ENCODE measurements at places on chromosomes 12 and 14.

DNA sequence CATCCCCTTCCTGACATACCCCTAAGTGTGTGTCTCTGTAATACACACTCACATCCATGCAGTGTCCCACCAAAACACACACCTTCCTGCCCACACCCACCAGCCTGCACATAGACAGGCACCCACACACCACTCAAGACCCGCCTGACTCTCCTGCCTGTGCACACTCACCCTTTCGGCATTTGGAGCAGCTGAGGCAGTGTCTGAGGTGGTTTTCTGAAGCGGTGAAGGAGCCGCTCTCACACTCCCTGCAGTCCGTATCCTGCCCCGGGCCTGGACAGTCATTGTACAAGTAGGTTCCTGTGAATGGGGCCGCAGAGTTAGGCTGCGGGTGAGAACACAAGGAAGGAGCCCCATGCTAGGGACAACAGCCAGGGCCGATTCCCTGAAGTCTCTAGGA is 8.3 kb downstream of the TNFRSF1A start:
- DNase-seq, result no peak

GRCh38 chr12:19398376-19399363 is 40.6 kb upstream of the AEBP2 start:
- DNase-seq, result no peak

GRCh38 chr12:32257695-32258496 is 141.5 kb upstream of the FGD4 start:
- no peak for DNase-seq

DNA sequence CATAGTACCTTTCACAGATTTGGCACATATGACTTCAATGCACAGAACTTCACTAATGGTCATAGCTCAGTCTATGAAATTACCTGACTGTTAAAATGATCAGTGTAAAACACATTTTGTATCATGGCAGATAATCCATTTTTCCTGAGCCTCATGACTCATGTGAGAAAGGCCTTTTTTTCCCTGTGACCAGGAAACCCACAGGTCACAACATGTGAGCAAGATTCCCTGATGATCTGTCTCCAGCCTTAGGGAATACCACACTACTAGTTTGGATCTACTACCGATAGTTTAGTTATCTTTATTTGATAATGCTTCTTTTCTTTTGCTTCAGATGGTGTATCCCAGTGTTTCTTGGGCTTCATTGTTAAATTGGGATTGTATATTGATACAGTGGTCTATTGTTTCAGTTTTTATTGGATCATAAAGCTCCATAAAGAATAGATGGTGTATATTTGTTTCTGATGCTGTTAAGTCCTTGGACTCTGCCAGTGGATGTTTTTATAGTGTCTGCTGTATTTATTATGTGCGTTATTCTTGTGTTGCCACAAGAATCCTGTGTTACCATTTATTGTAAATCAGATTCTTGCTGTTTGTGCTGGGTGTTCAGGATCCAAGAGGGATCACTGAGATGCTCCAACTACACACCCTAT is 248.7 kb upstream of the PELI2 start:
- no peak for DNase-seq

DNA sequence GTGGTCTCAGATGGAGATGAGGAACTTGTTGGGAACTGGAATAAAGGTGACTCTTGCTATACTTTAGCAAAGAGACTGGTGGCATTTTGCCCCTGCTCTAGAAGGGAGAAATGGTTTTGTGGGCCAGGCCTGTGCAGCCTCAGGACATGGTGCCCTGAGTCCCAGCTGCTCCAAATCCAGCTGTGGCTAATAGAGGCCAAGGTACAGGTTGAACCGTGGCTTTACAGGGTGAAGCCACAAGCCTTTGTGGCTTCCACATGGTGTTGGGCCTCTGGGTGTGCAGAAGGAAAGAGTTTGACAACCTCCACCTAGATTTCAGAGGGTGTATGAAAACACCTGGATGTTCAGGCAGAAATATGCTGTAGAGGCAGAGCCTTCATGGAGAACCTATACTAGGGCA is 586.0 kb downstream of the FLRT2 start:
- no peak for DNase-seq

- DNase-seq, result peak; percentile 65
Measured at GRCh38 chr14:85529803-85530574, at the start of gene FLRT2. FLRT2 (plus strand) TSS chr14:85530144; CDS start chr14:85621515, 91,371 bp downstream.

GRCh38 chr14:34714320-34715126 is at the start of gene CFL2:
CFL2 (minus strand) TSS chr14:34714593; CDS start chr14:34714540, 53 bp downstream.
- peak; percentile 96 for DNase-seq

DNA sequence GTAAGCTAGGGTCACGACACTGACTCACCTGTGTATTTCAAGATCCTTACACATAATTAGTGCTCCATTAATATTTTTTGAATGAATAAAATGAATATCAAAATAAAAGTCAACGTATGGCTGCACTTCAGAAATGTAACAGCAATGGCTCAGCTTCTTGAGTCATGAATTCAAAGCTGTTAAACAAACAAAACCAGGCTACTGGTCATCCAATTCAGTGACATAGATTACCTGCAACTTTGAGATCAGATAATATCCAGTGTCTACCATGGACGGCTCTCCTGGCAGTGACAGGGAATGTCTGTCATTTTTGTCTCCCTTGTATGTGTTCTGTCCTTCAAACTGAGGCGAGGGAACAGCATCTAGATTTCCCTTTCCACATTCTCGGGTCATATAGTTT is 225.6 kb downstream of the EFCAB11 start:
- no peak for DNase-seq

- peak; percentile 50 for DNase-seq
Measured at GRCh38 chr12:50734409-50735263, 29.3 kb upstream of the ATF1 start.

- no peak for DNase-seq
Measured at GRCh38 chr12:24307716-24308335, 358.4 kb upstream of the SOX5 start.

- DNase-seq, result peak; percentile 78
Measured at GRCh38 chr12:53048033-53048779, 1.7 kb upstream of the TNS2 start.

DNA sequence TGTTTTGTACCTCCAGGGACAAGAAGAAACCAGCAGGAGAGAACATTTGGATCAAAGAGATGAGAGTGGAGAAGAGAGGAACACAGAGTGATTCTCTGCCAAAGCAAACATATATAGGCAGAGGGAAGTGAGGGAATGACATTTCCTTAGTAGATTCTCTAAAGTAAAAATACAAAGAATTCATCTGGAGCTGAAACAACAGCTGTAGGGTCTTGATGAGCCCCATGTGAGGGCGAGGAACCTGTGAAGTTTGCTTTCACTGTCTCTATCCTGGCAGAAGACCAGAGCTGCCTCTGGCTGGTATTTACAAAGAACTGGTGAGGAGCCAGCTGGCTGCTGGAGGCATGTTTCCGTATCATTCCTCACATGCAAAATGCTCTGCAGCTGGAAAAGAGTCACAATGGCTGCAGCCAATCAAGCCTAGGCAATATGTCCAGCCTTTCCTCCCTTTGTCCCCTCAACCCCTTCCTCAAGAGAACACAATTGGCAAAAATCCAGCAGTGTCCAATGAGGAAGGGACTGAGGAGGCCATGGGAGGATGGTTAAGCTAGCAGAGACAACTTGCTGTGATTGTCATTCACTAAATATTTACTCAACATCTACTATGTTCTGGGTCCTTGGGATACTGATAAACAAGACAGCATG is 122.5 kb downstream of the PHLDA1 start:
- peak; percentile 57 for DNase-seq

GRCh38 chr14:91977884-91978283 is 30.4 kb upstream of the FBLN5 start:
- DNase-seq, result no peak

- DNase-seq, result no peak
Measured at GRCh38 chr14:35155962-35156361, 33.6 kb downstream of the PRORP start.

DNA sequence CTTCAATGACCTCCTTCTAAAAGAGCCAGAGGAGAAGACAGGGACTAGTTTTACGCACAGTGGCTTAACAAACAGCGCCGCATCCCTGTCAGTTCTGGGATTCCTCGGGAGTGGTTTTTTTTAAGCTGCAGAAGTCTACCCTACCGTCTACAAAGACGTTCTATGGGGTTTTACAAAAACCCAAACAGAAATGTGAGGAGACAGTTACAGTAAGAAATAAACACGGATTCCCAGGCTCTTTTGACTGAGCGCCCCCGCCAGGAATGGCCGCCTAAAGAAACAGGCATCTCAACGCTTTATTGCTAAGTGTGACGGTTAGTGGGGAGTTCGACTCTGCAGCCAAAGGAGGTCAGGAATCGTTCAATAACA is 484 bp downstream of the ALKBH1 start:
- peak; percentile 49 for DNase-seq

DNA sequence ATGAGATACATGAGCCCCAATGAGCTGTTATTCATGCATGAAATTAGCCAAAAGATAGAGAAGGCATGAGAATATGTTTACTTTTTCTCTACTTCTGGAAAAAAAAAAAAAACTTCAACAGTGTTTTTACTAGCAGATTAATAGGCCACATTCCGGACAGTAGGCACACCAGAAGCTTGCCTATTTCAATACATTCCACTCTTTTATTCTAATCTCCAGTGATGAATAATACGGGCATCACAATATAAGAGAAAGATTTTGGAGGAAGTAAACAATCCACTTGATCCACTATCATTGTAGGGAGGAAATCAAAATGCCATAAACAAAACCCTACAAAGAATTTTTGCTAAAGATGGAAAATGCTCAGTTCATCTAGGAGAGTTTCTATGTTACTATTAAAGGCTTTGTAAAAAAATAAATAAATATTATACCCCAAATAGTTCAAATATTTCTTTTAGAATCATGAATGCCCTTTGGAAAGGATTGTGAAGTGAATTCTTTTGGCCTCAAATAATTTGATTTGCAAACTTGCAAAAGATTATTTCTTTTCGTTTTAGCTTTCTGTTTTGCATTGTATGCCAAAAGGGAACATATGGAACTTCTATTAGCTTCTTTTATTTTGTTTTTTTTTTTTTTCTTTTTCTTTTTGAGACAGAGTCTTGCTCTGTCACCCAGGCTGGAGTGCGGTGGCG is 232.6 kb downstream of the EPS8 start:
- no peak for DNase-seq

GRCh38 chr12:14878488-14878887 is 7.2 kb downstream of the MGP start:
- no peak for DNase-seq

DNA sequence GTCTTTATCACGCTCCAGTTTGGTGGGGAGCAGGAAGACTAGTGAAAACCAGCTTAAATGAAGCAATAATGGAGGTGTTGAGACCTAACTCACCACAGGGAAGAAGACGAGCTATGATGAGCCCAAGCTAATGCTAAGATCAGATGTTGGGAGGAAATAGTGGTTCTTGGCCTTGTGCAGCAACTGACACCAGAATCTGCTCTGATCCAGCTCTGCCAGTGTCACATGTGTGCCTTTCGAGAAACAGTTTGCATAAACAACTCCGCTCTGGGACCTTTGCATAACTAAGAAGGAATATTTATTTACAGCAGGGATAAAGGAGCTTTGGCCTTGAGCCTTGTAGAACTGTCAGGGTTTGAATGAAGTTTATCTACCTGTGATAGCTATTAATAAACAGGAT is 369.4 kb upstream of the CCDC196 start:
- DNase-seq, result no peak

- no peak for DNase-seq
Measured at GRCh38 chr14:68589447-68590200, 203.2 kb downstream of the ZFP36L1 start.

- no peak for DNase-seq
Measured at GRCh38 chr12:2719392-2719791, 75.4 kb upstream of the FKBP4 start.

- DNase-seq, result no peak
Measured at GRCh38 chr12:131528144-131528543, 182.7 kb upstream of the SFSWAP start.

GRCh38 chr12:47964106-47964728 is 821 bp downstream of the TMEM106C start:
- DNase-seq, result no peak

GRCh38 chr12:124655698-124656516 is 88.5 kb upstream of the NCOR2 start:
- DNase-seq, result peak; percentile 91

DNA sequence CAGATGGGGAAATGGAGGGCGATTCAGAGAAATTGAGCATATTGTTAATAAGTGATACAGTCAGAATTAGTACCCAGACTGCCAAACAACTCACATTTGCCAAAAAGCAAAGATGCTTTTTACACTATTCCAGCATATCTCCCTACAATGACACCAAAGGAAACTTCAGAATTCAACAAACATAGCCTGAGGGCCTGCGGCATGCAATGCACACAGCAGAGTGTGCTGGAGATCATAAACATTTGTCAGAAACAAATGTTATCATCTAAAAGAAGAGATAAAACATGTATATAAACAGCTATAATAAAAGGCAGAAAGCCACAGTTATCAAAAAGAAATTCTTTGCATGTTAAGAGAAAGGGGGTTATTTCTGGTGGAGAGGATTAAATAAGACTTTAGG is 20.1 kb upstream of the GARIN6 start:
- no peak for DNase-seq

DNA sequence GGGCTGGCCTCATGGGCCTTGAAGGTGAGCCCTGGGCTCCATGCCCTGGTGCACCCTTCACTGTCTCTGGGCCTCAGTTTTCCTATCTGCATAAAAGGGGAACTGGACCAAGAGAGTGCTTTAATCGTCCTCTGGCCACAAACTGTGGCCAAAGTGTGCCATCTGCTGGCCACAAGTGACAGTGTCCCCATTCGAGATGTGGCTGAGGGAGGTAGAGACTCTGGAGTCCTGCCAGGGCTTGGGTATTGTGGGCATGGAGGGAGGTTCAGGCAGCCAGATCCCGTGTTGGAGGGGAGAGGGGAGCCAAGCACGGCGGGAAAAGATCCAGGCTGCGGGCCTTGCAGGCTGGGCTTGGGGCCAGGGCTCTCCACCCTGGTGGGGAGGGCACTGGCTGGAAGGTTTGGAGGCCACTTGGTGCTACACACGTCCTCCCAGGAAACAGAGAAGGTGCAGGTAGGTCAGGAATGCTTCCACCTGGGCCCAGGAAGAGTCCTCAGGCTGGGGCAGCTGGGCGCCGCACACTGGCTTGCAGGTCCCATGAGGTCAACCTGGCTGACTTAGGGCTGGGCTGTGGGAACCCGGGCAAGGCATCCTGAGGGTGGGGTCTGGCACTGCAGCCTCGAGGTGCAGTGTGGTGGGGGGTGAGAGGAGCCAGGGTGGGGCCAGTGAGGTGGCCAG is 7.3 kb upstream of the KIF26A start:
- DNase-seq, result peak; percentile 64

DNA sequence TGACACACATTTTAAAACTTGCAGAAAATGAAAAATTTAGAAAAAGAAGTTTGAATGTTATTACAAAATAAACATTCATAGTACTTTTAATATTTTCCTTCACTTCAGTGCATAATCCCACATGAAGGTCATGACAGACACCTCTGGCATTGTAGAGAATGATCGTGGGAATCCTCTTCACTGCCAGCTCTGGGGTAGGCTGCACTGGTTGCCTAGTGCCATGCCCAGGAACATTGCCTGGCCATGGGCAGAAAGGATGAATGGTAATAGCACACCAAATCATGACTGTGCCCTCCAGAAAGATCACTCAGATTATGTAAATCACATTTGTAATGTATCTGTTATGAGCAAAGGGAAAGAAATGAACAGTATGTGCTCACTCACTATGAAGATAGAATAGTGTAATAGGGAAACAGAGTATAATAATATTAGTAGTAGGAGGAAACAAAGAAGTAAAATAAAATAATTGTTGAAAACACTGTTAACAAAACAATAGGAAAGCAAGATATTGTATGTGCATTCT is 161.6 kb downstream of the PLCZ1 start:
- DNase-seq, result no peak
